Umbilical cord (tissue), 2 donors: ENCODE measurements at places on chromosomes 7 and 10.

DNA sequence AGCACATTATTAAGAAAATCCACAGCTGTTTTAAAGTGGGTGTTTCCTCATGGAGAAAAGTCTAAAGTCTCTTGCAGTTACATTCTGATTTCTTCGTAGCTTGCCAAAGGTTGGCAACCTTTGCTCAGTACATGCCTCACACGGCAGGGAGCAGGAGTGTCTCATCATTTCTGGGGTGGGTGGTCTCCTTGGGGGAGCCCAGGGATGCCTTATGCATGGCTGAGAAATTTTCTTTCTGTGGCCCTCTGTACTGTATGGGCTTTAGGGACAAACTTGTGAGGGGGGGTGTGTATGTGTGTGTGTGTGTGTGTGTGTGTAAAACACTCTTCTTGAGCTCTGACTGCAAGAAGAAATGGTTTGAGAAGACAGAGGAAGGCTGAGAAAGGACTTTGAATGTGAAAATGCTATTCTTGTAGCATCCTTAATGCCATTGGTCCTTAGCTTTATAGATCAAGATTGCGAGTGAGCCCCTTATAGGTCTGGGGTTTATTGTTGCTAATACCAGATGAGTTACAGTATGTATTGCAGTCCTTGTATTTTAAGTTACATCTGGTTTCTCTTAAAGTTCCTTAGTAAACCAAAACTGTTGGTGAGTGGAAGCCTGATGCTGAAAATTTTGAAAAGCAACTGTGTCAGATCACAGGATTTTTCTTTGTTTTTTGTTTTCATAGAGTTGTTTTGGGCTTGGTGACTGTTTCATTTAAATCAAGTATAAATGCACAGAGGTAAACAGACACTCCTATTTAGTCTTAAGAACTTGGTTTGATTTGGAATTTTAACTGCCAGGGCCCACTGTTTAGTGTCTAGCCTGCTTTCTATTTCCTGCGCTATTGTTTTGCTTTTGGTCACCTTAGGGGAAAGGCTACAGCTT, 242.0 kb downstream of the BICC1 start:
- DNase-seq: peak; percentile 73

- DNase-seq: no peak
These were observed 115.7 kb downstream of the ICA1 start for GRCh38 chr7:8146106-8146787.

GRCh38 chr10:29804025-29804852, 169.5 kb upstream of the SVIL start:
- DNase-seq: peak; percentile 88

DNA sequence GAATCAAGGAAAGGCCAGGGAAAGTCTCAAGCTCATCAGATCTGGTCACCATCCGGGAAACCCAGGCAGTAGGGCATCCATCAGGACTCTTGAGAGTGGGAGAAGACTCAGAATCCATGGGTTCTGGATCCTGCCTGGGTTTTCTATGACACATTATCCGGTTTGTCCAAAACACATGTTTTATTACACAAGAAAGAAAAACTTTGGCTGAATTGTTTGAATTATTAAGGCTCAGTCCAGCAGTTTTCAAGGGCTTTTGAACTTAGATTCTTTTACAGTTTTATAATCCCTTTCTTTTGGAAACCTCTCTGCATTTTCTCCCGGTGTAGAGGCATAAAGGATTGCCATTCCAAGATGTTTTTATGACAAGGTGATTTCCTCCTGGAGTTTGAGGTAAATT, 528.5 kb upstream of the MGMT start:
- DNase-seq: peak; percentile 5

- DNase-seq: peak; percentile 68
These were observed 13.1 kb downstream of the GNAI1 start for GRCh38 chr7:80147543-80148391.

GRCh38 chr10:28135258-28135657, 136.4 kb upstream of the ODAD2 start:
- DNase-seq: no peak

DNA sequence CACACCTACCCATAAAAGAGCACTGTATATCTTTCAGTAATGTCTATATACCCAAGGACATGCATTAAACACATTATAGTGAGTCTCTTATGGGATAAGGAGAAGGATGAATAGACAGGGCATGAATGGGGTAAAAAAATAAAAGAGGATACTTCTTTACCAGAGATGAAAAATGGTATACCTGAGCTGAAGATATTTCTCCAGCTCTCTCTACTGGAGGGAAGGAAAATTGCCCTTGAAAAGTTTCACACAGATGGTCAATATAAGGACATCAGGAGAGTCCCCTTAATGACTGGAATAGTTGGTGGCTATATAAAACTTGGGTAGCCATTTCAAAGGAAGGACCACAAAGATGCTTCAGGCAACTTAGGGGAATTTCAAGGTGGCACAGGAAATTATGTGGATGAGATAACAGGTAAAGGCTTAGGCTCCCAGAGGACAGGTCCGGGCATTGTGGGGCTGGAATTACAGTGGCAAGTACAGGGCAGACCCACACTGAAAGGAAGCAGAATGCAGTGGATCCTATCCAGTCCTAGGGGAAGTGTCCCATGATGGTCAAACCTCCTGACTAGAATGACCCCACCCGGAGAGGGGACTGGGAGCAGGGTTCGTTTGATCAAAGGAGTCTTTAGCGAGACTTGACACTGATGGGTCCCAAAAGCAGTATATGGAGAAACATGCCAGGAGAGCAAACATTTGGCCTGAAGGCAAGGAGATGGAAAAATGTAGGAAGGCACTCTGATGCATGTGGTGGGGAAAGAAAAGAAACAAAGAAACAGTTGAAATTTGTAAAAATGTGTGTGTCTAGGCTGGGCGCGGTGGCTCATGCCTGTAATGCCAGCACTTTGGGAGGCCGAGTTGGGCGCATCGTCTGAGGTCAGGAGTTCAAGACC, 35.6 kb downstream of the PLAU start:
- no peak for DNase-seq
